Fibroblast of gingiva (primary cell): ENCODE measurements at places on chromosomes 7 and 10.

DNA sequence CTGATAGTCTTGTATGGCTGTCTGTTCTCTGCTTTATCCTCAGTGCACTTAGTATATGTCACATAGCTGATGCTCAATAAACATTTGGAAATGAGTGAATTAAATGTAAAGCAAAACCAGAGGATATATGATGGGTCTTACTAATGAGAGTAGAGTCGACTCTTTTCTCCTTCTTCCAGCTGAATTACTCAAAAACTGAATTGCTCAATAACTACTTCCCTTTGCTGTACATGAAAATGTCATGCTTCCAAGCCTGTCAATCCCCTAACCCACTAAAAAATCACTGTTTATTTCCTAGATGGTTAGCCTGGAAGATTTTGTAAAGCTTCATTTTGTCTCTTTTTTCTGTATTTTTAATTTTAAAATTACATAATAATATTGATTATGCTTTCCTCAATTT lies 88.0 kb downstream of the OR13A1 start:
- DNase-seq: no peak

GRCh38 chr10:16585103-16585502 lies 63.4 kb upstream of the C1QL3 start:
- no peak for DNase-seq

DNA sequence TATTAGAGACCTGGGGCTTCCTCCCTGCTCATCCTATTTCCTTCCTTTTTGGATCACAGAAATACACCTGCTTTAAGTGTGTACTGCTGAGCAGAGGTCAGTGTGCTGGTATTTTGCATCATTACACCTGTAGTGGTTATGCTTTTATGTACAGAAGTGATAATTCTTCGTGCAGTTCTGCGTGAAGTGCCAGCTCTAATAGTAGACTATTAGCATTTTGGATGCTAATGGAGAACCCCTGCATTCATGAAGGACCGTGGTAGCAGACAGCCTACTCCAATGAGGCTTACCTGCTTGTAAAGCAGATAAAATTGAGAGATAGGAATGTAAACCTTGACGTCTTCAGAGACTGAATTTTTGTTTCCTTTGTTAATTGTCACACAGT lies 114.3 kb downstream of the CDK14 start:
- DNase-seq: no peak

- no peak for DNase-seq
Measured at GRCh38 chr7:55431898-55432297, 66.8 kb downstream of the LANCL2 start.

DNA sequence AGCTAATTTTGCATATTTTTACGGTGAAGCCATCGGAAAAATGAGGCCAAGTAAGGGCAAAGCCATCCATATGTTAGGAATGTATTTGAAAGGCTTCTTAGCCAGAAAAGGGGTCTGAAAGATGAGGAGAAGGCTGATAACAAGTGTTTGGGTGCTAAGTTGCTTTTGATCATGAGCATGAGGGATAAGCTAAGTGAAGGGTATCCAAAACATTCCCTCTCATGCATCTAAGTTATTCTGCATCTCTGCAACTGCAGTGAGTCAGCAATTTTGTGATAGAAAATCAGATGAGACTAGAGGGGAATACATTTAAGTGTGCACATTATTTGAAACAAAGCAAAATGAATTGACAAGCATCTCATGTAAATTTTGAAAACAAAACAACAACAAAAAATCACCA lies 282.8 kb downstream of the GPR158 start:
- DNase-seq: no peak

DNA sequence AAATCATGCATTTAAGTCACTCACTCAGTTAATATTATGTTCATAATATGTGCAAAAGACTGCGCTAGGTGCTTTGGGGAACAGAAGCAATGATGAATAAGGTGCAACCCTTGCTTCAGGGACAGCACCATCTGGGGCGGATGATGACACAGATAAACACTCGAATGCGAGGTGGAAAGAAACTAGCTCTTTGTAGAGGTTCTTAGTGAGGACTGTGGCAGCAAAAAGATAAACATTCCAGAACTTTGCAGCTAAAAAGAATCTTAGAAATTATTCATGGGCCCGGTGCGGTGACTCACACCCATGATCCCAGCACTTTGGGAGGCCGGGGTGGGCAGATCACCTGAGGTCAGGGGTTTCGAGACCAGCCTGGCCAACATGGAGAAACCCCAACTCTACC lies 29.8 kb upstream of the CHST15 start:
- no peak for DNase-seq

DNA sequence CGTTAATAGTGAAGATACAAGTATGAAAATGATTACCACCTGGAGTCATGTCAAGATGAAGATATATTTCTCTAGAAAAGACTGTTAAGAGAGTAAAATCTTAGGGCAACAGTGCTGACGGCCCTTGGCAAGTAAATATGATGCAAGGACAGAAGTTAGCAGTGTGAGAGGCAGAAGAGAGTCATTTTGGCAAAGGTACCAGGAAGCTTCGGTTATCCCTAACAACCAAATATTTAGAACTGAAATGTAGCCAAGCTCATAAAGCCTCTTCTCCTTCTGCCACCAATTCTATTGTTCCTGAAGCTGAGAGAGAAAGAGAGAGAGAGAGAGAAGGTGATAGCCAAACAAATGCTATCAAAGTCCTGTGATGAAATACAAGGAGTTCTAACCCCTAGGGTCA lies 109.6 kb downstream of the MACC1 start:
- DNase-seq: peak; percentile 35

- no peak for DNase-seq
Measured at GRCh38 chr10:120432209-120432608, 24.8 kb upstream of the PLPP4 start.

- no peak for DNase-seq
Measured at GRCh38 chr7:51316666-51317581, at the start of gene COBL. Gene COBL (minus strand): TSS chr7:51316809. CDS start chr7:51316633, 176 bp downstream.

- DNase-seq: peak; percentile 85
Measured at GRCh38 chr10:24446739-24447138, 237.8 kb downstream of the KIAA1217 start.

DNA sequence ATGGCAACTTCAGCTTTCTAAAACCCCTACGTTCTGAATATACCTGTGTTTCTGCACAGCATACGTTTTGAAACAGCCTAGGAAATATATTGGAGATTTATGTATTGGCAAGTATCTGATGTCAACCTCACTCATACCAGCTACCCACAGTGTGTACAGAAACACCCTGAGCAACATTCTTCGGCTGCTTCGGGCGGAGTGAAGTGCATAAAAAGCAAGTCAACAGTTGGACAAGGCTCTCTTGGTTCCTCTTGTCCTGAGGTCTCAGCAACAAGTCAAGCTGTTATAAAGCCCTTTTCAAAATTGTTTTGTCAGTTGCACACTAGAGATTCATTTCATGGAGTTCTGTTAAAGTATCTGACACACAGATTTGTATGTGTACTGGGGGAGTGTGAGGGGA lies 40.0 kb upstream of the PAPSS2 start:
- peak; percentile 34 for DNase-seq

DNA sequence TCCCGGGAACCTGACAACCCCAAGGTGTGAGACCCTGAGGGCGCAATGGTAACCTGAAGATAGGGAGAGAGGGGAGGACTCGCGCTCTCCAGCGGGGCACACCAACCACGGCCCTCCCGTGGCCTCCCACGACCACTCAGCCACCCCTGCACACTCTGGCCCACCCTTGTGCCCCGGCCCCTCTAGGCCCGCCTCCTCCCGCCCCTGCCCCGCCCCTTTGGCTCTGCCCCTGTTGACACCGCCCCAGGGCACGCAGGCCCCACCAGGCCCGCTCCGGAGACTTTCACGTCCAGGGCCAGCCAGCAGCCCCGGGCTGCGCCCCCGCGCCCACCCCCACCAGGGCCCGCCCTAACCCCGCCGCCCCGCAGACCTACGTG lies 10.9 kb downstream of the ATG9B start:
- DNase-seq: no peak

DNA sequence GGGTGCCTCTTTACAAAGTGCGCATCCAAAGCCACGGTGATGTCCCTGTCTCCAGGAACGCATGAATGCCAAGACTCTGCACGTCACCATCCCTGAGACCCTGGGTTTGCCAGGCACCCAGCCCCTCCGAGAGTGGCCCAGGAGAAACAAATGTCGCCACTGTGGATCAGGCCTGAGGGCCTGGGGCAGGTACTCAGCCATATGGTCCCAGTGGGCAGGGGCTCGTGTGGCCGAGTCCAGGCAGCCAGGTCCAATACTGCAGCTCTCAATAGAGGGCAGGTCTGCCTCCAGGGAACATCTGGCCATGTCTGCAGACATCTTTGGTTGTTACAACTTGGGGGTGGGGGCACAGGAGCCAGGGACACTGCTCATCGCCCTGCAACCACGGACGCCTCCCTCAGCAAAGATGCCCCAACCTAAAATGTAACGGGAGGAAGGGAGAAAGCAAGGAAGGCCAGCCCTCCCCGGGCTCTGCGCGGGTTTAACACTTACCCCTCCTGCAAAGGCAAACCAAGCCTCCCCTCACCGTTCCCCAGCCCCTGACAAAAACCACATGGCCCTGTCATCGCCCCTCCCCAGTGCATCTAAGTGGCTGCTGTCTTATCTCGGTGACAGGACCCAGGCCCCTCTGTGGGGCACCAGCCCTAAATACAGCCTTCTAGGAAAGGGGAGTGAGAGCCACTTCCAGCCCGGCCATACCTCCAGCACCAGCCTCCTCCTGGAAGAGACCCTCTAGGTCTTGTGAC lies 10.3 kb upstream of the PAPOLB start:
- no peak for DNase-seq

- no peak for DNase-seq
Measured at GRCh38 chr7:122626785-122627184, 72.1 kb downstream of the RNF133 start.

DNA sequence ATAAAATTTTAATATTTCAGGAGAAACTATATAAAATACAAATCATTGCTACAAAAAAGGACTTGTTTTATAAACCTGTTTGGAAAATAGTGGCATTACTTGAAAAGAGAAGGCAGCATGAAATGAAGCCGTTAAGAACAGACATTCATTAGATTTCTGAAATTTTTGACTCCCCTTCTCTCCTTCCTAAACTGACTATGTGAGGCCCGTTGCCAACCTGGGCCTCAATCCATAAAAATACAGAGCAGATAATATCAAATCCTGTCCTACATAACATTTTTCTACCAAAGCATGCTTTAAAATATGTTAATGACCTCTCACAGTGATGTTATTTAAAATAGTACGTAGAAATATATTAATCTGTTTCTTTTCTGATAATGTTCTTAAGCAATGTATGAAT lies 34.5 kb upstream of the ING3 start:
- no peak for DNase-seq

GRCh38 chr7:2954433-2954853 lies 89.2 kb downstream of the CARD11 start:
- no peak for DNase-seq
